Activated naive CD8-positive, alpha-beta T cell treated with anti-CD3 and anti-CD28 coated beads, Interleukin-2, amount 10 ng/mL, durations not matched to agents 7 days and 5 days (primary cell): ENCODE measurements at places on chromosomes 2 and 18.

- DNase-seq: peak; percentile 6
Observed at GRCh38 chr2:237889016-237889415, 29.6 kb downstream of the RAMP1 start.

GRCh38 chr2:65130664-65131175 lies 814 bp upstream of the RAB1A start:
- no peak for DNase-seq

- DNase-seq: peak; percentile 57
Observed at GRCh38 chr2:124025171-124025580, at the start of gene CNTNAP5. Gene CNTNAP5, plus strand, starts transcription at chr2:124025287. Its CDS starts 364 bp downstream, at chr2:124025651.

GRCh38 chr2:69437751-69438154 lies 518 bp upstream of the NFU1 start:
- no peak for DNase-seq

GRCh38 chr2:179096090-179096489 lies 46.2 kb upstream of the CCDC141 start:
- DNase-seq: peak; percentile 45

DNA sequence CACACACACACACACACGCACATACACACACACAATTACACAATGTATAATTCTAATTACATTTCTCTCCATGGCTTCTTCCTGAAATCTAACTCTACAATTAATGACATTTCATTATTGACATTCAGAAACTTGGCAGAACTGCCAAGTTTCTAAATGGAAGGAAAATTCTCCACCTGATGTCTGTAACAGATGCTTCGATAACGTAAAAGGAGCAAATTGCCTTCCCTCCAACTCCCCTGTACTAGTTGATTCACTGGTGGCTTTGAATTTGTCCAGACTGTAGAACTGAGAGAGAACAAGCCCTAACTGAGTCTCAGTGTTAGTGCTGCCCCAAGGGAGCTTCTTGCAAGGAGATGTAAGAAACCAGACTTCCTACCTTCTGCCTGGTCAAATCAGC lies 255.1 kb upstream of the TMEM200C start:
- DNase-seq: no peak

DNA sequence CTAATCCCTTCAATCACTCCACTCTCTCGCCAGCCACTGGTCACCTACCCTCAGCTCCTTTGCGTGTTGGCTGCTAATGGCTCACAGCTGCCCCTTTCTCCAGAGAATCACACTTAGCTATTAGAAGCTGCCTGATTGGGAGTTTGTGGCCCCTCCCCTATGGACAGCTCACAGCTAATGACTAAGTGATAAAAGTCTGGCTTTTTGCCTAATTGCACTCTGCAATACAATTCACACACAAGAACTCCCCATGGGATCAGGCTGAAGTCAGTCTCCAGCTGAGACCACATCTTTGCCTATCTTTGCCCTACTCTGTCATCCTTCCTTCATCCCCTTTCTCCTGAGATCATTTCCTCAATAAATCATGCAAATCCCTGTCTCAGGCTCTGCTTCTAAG lies 701.9 kb upstream of the RAB6C start:
- DNase-seq: no peak

- DNase-seq: no peak
Observed at GRCh38 chr2:53903011-53903410, 43.2 kb upstream of the GPR75 start.

GRCh38 chr2:186713691-186714090 lies 19.8 kb downstream of the FAM171B start:
- no peak for DNase-seq

DNA sequence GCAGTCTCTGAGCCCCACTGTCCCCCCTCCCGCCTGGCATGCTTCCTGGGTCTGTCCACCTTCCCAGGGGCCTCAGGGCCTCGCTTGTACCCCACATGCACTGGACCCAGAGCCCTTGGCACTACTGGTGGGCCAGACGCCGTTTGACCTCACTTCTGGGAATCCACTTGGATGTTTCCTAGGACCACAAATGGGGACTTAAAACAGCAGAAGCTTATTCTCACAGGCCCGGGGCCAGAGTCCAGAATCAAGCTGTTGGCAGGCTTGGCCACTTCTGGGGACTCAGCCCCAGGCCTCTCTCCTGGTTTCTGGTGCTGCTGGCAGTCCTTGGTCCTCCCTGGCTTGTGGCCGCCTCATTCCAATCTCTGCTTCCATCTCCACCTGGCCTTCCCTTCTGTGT lies 19.6 kb downstream of the ANO7 start:
- no peak for DNase-seq

GRCh38 chr2:227629435-227629834 lies 12.1 kb downstream of the SCYGR4 start:
- DNase-seq: no peak

DNA sequence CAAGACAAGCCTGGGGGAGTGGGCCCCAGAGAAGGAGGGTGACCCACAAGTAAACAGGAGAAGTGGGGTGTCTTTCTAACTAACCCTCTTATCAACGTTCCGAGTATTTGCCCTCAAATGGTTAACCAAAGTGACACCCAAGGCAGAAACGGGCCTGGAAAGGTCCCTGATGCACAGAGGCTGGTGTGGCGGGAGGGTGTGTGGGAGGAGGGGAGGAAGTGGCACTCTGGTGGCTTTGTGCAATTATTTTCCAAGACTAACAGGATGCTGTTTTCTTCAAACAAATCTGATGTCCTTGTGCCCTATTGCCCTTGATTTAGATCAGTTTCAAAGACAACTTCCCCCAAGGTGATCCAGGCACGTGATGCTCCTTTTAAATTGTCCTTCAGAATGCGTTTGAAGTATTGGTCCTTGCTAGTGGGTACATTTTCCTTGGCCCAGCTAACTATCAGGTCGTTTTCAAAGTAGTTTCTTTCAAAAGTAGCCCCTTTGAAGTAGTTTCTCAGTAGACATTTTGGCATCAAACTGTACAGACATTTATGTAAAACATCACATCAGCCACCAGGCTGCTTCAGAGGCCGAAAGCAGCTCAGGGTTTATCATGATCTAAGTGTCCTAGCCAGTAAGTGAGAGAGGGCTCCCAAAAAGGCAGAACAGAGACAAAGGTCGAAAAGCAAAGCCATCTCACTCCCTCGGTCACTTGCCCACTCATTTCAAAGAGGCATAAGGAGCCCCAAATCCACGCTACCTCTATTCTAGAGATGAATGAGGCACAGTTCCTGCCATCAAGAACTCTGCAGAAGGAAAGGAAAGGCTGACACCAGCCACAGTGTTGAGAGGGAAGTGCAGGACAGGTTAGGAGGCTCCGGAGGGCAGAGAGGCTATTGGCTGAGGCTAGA lies 371.1 kb upstream of the ID2 start:
- peak; percentile 69 for DNase-seq

DNA sequence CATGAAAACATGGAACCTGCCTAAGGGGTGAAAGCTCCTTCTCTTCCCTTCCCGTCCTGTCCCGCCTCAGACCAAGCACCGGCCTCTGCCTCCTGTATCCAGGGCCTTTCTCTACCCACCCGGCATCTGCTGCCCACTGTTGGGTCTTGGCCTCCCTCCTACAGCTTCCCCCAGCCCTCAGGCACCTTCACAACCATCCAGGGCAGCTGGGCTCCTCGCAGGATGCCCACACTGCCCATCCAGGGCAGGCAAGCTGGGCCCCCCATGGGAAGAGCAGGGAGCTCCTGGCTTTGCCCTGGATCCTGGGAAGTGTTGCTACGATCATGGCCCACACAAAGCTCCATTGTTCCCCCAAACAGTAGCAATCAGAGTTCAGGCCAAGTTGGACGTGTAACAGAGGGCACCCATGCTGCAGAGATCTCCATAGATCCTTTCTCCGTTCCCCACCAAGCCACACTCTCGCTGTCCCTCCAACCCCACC lies 206.6 kb downstream of the NDUFA10 start:
- no peak for DNase-seq

- DNase-seq: no peak
Observed at GRCh38 chr2:241289053-241289452, 26.4 kb downstream of the HDLBP start.

- no peak for DNase-seq
Observed at GRCh38 chr2:138421315-138421970, 80.1 kb upstream of the SPOPL start.

GRCh38 chr2:69774984-69775982 lies 33.3 kb downstream of the ANXA4 start:
- DNase-seq: no peak

- no peak for DNase-seq
Observed at GRCh38 chr2:41241325-41242000, 789.6 kb upstream of the SLC8A1 start.

DNA sequence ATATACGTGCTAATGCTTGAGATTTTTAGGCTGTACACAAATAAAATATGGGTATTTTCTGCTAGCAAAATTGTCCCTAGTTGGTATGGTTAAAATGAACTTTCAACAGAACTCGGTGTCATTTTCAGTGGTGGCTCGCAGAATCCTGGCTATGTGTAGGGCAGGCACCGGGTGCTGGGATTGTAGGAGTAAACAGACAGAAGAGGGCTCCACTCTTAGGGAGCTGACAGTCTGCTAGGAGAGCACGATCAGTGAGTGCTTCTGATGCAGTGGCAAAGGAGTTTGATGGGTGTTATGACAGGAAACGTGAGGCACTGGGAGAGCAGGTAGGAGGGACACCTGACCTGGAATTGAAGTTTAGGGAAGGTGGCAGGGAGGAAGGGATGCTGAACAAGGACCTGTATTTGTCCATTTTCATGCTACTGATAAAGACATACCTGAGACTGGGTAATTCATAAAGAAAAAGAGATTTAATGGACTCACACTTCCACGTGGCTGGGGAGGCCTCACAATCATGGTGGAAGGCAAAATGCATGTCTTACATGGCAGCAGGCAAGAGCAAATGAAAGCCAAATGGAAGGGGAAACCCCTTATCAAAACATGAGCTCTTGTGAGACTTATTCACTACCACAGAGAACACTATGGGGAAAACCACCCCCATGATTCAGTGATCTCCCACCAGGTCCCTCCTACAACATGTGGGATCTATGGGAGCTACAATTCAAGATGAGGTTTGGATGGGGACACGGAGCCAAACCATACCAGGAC lies 105.4 kb upstream of the LCLAT1 start:
- no peak for DNase-seq

- DNase-seq: no peak
Observed at GRCh38 chr2:26088038-26088643, 54.3 kb downstream of the RAB10 start.

- no peak for DNase-seq
Observed at GRCh38 chr18:73124175-73124574, 256.4 kb upstream of the NETO1 start.

DNA sequence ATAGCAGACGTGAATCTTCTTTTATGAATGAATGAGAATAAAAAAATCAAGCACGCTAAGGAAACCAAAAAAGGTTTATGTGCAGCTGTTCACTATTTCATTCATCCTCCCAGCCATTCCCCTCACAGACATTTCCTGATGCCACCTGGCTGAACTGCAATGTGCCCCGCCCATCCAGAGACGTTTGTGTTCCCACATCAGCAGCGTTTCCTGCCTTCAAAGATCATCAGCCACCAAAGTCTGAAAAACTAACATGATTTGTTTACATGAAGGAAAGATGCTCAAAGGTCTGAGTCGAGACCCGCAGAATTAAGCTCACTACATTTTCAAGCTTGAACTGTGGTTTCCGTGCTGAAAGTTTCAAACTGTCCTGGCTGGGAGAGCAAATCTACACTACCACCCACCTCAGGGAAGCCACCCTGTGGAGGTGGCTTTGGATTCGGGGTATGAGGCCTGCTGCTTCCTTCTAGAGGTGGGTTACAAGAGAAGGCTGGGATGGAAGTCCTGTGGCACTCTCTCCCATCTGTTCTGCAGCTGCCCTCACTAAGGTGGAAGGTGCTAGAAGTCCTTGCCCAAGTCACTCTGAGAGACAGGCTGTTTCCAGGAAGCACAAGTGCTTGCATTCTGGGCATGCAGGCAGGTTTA lies 201.3 kb upstream of the OSR1 start:
- no peak for DNase-seq

GRCh38 chr2:25982968-25983280 lies 627 bp upstream of the KIF3C start:
- no peak for DNase-seq

GRCh38 chr18:8627107-8627472 lies 17.9 kb downstream of the RAB12 start:
- no peak for DNase-seq

- DNase-seq: no peak
Observed at GRCh38 chr18:33128581-33128980, 311.9 kb downstream of the CCDC178 start.

DNA sequence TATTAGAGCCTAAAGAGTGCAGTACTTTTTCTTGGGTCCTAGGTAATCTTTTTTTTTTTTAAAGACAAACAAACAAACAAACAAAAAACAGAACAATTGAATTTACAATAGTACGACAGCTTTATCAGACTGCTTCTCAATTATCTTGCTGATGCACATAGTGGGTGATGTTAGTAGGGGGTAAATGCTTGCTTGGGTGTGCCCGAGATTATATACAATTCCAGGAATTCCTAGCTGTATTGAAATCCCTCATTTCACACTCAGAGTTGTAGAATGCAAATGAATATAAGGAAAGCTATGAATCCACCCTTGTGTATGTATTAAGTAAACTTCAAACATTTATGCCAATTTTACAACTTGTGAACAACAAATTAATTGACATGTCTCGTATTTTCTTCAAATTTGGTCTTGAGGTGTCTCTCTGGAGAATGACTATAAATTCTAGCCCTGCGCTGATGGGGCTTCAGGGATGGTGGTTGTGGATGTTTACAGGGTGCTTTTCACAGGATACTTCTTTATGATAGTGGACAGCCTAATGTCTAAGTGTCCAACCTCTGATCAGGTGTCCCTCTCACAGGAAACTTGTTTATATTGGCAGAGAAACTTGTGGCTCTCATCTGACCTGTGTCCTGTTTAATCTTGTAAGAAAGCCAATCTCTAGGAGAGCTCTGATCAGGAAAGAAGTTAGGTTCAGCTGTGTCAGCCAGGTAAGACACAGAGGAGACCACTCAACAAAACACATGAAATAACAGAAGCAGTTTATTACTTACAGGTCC lies 61.9 kb upstream of the SLC39A10 start:
- DNase-seq: no peak

DNA sequence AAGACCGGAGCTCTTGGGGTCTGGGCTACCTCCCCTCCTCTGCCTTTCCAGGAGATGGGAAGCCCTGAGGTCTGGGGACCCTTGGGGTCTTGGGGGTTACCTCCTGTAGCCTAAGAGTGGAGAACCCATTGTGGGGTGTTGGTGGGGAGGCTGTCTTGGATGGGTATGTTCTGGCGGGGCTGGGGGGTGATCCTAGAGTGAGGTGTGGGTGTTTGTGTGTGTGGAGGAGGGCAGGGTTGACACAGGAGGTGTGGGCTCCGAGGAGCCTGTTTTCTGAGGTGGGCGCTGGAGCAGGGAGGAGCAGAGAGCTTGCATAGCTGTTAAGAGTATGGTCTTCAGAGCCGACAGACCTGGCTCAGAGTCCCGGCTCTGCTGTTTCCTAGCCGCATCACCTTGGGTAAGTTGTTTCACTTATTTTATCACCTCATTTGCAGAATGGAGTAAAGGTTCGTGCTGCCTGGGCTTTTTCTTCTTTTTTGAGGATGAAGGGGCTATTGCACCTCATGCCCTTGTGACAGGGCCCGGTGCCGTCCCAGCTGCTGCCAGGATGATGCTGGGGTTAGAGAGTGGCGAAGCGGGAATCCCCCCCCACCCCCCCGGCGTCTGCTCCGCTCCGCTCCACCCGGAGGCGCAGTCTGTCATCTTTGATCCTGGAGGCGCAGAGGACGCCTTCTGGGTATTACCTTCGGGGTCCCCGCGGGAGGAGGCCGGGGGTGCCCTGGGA lies 17.2 kb downstream of the TET3 start:
- DNase-seq: peak; percentile 39
